ENCODE measurements at places on chromosomes 2 and 18. TPM values are rescaled to one million over a fixed set of nuclear protein-coding genes. Genes with fewer than 3 reads are reported as not detected.

DNA sequence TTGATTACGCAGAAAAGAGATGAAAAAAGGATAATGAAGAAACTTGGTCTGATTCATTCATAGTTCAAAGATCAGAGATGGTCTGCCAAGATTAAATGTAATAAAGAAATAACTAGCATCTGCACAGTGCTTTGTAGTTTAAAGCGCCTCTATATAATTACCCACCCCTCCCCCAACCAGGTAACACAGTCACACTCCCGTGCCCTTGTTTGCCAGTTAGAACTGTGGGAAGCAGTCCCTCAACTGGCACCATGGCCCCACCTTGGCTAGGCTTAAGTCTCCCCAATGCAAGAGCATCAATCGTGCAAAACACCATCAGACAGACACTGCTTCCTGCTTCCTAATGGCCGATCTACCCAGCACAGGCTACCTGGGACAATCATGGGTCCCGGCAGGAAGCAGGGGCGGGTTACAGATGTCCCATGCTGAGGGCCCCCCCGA lies 11.6 kb downstream of the ADCY3 start:
- DNase-seq: no peak

- DNase-seq: no peak
Observed at GRCh38 chr2:201777043-201777442, 3.7 kb downstream of the ALS2 start.

GRCh38 chr18:32552421-32553030 lies 81.8 kb upstream of the GAREM1 start:
- DNase-seq: peak; percentile 85

The ST8SIA5 gene
- total RNA-seq: 0.09 TPM

DNA sequence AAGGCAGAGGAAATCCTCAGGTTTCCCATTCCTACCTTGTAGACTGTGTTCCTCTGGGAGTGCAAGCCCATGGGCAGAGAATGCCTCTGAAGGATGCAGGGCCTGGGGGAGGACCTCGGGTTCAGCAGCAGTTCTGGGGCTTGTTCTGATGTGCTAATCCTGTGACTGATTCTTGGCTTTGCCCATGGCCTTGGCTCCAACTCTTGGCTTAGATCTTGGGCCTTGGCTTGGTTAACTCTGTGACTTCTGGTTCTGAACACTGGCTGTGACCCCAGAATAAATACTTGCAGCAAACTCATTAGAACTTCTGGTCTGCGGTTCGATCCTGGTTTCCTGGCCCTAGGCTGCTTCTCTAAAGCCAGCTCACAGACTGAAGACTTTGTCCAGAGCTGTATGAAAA lies 366.9 kb upstream of the ZEB2 start:
- no peak for DNase-seq

GRCh38 chr2:233007270-233007669 lies 5.8 kb downstream of the NGEF start:
- no peak for DNase-seq

The PROC gene
- not detected for total RNA-seq

- DNase-seq: no peak
Observed at GRCh38 chr2:62801814-62802523, 96.5 kb downstream of the EHBP1 start.

- DNase-seq: peak; percentile 94
Observed at GRCh38 chr2:36889795-36890194, 76.5 kb downstream of the STRN start.

DNA sequence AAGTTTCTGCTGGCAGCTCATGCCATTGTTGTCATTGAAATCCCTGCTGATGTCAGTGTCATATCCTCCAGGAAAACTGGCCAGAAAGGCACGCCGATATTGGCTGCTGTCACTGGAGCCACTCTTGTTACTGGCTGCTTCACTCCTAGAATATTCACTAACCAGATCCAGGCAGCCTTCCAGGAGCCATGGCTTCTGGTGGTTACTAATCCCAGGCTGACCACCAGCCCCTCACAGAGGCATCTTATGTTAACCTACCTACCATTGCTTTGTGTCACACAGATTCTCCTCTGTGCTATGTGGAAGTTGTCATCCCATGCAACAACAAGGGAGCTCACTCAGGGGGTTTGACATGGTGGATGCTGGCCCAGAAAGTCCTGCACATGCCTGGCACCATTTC lies 27.0 kb upstream of the MTX2 start:
- DNase-seq: no peak

GRCh38 chr2:151967829-151968722 lies 130.8 kb downstream of the CACNB4 start:
- DNase-seq: no peak

DNA sequence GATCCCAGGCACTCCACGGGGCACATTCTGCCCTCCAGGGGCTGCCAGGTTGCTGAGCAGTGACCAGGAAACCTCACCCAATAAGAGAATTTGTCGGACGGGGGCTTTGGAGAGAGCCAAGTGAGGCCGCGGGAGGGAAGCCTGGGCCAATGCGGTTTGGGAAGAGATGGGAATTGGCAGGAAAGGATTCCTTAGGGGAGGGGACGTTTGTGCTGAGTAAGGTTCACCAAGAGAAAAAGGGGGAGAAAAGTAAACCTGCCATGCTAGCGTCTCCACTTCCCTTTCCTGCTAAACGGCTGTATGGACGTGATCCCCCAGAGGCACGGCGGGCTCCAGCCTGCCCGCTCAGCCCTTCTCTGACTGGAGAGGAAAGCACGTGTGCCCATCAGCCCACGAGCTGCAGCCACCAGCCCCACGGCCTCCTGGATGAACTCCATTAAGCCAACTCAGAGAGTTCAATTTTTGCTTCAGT lies 194.4 kb upstream of the ID2 start:
- DNase-seq: no peak

GRCh38 chr2:109028277-109028676 lies 39.3 kb upstream of the EDAR start:
- DNase-seq: no peak

The FZD7 gene
- 0.19 TPM for total RNA-seq

DNA sequence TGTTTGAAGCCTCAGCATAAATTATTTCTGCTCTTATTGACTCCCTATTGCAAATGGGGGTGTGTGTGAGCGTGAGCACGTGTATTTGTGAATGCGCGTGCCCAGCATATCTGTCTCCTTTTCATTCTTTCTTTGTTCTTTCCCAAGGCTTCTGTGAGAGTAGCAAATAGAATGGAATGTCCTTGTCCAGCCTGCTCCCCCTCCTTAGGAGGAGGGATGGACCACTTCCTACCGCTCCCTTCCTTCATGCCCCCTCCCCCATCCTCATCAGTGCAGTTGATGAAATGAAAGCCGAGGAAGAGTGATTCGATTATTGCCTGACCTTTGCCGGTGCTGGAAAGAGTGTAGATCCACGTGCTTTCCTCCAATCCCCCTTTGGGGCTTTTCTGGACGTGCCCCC lies 102.0 kb downstream of the CPO start:
- DNase-seq: peak; percentile 34

- no peak for DNase-seq
Observed at GRCh38 chr18:22152093-22152492, 17.3 kb upstream of the GATA6 start.

- no peak for DNase-seq
Observed at GRCh38 chr2:134777593-134777992, 58.8 kb upstream of the TMEM163 start.

The OSBPL1A gene
- 13.8 TPM for total RNA-seq

The PKDCC gene
- 2.6 TPM for total RNA-seq

GRCh38 chr18:11529081-11529480 lies 80.3 kb upstream of the SLC35G4 start:
- no peak for DNase-seq

The TLX2 gene
- not detected for total RNA-seq

- DNase-seq: no peak
Observed at GRCh38 chr18:70627182-70627802, 338.4 kb downstream of the SOCS6 start.

DNA sequence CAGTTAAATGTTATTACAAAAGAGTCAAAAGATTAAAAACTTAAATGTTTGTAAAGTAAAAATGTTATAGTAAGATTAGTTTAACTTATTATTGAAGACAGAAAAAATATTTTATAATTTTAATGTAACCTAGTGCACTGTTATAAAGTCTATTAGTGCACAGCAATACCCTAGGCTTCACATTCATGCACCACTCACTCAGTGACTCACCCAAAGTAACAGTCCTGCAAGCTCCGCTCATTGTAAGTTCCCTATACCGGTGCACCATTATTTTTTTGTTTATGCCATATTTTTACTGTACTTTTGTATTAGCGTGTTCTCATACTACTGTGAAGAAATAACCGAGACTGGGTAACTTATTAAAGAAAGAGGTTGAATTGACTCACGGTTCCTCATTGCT lies 759.7 kb upstream of the CDH7 start:
- DNase-seq: no peak

GRCh38 chr2:62920070-62920469 lies 130.6 kb upstream of the OTX1 start:
- no peak for DNase-seq

GRCh38 chr2:143087033-143087432 lies 42.2 kb upstream of the ARHGAP15 start:
- no peak for DNase-seq

DNA sequence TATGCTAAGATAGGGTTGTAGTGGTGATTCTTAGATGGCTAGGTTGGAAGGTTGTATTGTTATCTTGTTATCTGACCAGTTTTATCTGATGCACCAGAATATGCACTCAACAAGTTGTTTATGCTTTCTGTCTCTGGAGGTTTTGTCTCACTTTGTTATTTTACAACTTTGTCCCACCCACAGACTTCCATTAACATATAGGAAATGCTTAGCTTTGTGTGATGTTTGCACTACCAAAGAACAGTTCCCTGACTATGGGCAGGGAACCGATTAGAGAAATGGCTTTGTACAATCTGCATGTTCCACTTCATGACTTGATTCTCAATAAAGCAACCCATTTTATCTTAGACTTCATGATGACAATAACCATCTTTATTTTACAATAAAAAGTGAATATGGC lies 160.6 kb upstream of the CDH20 start:
- DNase-seq: no peak

All from dermis blood vessel endothelial cell (primary cell).